ENCODE measurements at places on chromosomes 7 and 10.
A peak's percentile ranks its signal among the peaks of the same experiment; 100 is the strongest.

DNA sequence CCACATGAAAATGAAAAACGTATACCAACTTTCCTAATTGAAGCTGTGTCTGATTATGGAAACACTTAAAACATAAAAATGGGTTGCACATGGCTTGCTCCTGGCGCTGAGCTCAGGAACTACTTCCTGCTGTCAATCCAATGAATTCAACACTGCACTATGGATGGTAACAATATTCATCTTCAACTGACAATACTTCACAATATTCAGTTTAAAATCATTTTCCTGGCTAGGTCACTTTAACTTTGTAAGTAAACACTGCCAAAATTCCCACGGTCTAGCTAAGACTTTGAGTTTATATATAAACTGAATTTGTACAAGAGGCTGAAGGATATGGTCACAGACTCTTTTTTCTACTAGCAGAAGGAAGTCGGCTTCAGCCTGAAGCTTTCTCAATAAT, 556.9 kb downstream of the TNS3 start:
- DNase-seq = no peak

DNA sequence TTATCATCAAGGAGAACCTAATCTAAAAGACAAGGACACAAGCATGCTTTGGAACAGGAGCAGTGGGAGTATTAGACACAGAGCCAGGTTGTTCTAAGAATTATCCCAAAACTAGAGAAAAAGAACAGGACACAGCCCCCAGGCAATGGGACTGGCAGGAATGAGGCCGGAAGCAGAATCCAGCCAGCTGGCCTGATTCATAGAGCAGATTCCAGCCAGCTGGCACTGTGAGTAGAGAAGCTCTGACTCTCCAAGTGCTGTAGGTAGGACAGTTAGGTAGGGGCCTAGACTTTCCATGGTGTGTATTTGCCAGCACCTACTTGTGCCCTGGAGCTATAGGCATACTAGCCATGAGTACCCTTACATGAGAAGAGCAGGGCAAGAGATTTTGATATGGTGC, 13.3 kb upstream of the RAB18 start:
- no peak for DNase-seq

DNA sequence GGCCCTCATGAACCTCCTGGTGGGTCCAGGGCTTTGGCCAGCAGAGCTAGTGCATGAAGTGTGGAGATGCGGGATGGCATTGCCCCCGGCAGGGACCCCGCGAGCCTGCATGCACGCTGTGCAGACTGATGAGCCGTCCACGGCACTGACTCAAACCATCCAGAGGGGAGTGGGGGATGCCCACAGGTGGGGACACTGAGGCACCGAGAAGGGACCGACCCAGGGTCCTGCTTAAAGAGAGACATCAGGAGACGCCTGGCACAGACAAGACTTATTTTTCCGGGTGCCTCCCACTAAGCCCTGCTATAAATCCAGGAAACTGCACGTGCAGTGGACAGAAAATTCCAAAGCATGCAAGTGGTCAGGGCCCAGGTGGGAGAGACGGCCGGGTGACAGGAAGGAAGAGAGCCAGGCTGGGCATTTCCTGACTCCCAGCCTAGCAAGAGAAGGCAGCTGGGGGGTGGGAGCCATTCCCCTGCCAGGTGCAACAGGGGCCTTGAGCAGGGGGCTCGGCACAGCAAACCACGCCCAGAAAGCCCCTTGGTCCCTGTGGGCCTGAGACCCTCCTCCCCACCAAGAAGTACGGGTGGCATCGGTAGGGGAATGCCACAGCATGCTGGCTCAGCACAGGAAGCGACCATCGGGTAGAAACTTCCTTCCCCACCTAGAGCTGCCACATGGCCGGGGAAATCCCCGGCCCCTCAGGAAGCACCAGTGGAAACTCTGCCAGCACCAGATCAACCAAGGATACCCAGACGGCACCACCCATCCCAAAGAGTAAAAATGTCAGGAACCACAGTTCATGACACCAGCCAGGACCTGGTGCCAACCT, 91.5 kb downstream of the FOXL3 start:
- DNase-seq = peak; percentile 23

DNA sequence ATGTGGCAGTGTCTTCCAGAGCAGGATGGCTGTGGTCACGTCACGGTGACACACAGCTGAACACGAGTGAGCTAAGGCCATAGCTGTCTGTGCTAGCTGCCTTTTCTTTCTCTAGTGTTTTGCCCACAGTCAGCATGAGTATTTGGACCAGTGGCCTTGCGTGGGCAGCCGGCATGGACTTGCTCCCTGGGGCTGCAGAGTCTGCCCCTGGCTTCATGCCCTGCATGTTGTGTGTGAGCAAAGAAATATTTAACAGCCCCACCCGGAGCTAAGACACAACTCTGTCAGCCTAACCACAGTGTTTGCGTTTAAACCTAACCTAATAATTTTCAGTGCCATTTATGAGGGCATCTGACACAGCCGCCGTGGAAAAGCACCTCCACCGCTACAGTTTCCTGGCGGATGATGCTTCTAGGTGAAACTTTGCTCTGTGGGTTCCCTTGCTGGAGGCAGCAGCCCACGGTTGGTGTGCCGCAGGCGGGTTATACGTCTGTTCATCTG, 14.6 kb downstream of the CHST12 start:
- no peak for DNase-seq

GRCh38 chr7:85896531-85896930, 709.7 kb upstream of the SEMA3D start:
- no peak for DNase-seq
